ENCODE measurements at places on chromosomes 1 and 21.

GRCh38 chr21:41410767-41411448 lies 15.1 kb upstream of the MX1 start:
- DNase-seq = no peak

- DNase-seq = no peak
These were observed 49.3 kb downstream of the GADD45A start for GRCh38 chr1:67734323-67734690.

GRCh38 chr1:113072141-113072756 lies 749 bp upstream of the LRIG2 start:
- DNase-seq = no peak

DNA sequence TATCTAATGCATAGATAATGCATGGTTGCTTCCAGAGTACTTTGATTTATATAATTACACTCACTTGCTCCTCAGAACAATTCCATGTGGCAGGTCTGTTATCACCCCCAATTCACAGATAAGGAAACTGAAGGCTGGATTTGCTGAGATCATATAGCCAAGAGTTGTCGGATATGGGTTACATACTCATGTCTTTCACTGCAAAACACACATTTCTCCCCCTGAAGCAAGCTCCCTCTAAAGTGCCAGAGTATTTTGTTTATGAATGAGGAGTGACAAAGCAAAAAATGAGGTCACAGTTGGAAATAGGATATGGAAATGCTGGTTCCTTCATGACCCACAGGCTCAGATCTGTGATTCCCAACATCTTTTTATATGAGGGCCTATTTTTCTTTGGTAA lies 134.2 kb downstream of the ROR1 start:
- DNase-seq = no peak

- no peak for DNase-seq
These were observed 14.1 kb downstream of the CDA start for GRCh38 chr1:20602851-20603450.

GRCh38 chr1:108819878-108820277 lies 37.0 kb downstream of the AKNAD1 start:
- no peak for DNase-seq

DNA sequence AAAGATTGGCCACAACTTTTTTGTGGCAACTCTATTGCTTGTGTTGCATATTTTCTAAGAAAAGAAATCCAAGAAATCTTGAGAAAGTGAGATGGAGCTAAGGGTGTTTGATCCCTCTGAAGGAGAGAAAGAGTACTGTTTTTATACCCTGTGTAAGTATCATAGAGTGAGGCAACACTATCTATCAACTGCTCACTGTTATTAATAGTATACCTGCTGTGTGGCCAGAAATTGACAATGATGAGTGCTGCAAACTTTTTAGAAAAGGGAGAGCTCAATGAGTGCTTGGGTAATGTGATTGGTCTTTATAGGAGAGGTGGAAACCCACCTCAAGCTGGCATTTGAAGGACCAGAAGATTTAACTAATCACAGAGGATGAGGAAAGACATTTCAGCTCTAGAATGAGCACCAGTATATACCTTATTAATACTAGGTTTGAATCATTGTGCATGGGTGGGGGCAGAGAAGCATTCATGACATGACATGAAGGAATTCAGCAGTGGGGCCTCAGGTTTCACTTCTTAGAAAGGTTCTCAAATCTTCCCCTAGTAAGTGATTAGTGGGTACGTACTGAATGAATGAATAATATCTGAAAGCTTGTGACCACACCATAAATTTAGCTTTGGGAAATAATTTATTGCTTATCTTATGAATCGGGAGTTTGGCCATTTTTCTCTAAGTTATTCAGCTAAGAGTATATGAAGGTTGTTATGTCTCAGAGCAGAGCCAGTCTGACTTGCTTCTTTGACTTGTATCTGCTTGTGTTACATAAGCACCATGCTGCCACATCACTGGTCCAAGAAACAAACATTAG lies 169.2 kb upstream of the SGIP1 start:
- DNase-seq = no peak

DNA sequence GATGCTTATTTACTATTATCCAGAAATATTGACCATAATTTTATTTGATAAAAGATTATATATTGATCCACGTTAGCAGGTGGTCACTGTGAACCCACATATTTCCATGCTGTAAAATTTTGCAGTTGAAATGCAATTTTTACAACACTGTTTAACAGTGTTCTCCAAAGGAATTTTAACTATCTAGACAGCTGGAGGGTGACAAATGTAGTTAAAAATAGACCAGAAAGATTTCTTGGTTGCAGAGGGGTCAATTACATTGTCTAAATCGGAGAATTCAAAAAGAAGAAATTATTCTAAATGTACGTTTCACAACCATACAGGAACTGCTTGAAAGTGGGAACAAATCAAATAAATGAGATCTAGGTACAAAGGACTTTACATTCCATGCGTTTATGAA lies 625.2 kb upstream of the NCAM2 start:
- DNase-seq = no peak

All from amygdala (tissue), 56 donors.